ENCODE measurements at places on chromosomes 6 and 20.
A peak's percentile ranks its signal among the peaks of the same experiment; 100 is the strongest.

- DNase-seq = no peak
Observed at GRCh38 chr6:28897369-28897745, 26.4 kb downstream of the TRIM27 start.

DNA sequence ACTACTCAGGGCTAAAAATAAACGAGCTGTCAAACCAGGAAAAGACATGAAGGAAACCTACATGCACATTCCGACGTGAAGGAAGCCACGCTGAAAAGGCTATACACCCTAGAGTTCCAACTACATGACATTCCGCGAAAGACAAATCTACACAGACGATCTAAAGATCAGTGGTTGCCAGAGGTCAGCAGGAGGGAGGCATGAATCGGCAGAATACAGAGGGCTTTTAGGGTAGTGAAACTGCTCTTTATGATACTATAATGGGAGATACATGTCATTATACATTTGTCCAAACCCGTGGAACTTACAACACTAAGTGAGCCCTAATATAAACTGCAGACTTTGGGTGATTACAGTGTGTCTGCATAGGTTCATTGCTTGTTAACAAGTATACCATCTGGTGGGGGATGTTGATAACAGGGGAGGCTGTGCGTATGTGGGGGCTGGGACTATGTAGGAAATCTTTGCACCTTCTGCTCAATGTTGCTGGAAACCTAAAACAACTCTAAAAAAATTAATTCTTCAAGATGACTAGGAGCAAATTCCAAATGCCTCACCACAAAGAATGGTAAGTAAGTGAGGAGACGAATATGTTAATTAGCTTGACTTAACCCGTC lies 132.2 kb upstream of the CDH4 start:
- no peak for DNase-seq

- DNase-seq = no peak
Observed at GRCh38 chr20:62682912-62683517, 25.6 kb upstream of the NTSR1 start.

DNA sequence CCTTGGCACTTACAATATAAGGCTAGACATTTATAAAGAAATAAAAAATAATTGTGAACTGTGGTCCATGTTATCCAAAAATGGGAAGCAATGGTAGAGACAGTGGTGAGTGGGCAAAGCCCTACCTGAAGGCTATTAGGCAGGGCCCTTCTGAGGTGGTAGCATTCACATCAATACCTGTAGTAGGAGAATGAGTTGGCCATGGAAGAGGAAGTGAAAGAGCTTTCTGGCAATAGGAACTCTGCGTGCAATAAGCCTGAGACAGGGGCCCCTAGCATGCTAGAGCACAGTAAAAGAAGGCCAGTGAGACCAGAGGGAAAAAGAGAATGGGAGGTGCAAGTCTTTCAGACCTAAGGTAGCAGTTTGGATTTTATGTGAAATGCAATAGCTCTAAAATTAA lies 754.5 kb downstream of the PTPRT start:
- no peak for DNase-seq

- DNase-seq = no peak
Observed at GRCh38 chr6:107231243-107231642, 115.9 kb upstream of the BEND3 start.

DNA sequence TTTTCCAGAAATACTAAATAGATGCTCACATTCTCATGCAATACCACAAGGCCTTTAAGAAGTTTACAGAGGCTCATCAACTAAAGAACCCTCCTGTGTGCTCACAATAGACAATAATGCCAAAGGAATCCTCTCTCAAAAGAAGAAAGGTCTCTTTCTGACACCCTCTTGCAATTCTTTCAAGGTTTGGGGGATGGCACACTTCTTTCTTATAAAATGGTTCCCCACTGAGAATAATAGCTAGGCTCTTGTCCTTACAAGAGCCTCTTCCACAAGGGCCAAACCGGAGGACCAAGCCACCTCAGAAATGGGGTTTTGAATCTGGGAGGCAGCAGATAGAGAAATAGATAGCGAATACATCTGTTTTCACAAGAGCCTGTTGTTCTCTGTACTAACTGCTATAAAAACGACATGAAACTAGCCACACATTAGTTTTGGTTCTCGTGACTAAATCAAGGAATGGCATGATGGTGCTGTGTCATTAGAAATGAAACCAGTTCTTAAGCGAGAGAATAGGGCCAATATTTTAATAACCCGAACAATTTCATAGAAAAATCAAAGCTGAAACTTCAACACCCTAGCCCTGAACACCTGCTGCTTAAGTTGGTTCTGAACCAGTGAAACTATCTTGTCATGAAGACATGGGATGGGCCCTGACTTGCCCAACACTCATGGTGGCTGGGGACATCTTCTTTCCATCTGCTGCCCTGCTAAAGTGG lies 81.1 kb downstream of the PRDM1 start:
- DNase-seq = no peak

DNA sequence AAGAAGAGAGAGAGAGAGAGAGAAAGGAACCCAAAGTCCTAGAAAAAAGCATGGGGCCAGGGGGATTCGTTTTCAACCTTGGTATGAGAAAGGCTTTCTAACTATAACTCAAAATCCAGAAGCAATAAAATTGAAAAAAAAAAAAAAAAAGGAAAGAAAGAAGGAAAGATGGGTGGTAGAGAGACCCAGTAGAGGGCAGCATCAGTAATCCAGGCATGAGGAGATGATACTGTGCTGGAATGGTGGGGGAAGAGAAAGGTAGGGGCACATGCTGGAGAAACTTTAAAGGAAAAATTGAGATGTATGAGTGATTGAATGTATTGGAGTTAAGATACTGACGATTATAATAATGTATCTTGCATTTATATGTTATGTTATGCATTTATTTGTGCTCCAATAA lies 1040.7 kb upstream of the FLRT3 start:
- DNase-seq = no peak

DNA sequence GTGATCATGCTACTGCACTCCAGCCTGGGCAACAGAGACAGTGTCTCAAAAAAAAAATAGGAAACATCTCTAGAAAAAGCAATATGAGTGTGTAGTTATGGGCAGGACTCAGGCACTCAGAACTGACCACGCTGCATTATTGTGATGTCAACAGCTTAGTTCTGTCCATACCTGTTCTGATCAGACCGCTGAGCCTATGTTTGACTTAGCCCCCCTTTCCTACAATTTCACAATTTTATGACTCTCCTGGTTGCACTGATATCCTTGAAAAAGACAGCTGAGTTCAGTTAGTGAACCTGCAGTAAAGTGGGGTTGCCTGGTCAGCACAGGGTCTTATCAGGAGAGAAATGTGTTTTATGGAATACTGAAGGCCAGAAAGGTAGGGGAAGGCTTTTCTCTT lies 37.8 kb upstream of the PRDM1 start:
- DNase-seq = no peak

DNA sequence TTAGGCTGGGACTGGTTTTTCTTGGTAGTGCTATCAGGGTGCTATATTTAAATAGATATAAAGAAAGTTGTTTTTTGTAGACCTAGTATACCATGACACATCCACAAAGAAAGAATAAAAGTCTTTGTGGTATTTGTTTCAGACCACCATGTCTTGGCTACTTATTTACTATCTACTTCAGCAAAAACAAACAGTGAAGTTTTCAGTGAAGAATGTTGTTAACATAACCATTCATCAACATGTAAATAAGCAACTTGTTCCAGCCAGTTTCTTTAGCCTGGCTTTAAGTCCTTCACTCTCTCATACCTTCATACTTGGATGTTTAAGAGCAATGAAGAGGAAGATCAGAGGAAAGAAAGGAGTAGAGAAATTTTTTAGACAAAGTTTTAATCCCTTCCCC lies 624.1 kb downstream of the CD109 start:
- DNase-seq = no peak

DNA sequence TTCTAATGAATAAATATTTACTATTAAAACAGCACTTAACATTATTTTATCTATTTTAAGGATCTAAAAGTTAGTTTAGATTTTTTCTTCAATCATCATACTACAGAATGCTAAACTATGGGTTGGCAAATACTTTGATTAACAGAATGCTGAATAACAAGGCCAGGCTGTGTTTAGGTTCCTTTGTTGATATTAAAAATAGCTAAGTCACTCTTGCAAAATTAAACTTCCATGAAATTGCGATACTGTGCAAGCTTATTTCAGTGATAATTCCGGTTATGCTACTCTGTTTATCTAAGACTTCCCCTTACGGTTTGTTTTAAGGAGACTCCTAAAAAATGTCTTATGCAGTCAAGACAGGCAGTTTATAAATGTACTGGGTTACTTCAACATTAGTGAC lies 2.8 kb downstream of the RNF24 start:
- DNase-seq = no peak

DNA sequence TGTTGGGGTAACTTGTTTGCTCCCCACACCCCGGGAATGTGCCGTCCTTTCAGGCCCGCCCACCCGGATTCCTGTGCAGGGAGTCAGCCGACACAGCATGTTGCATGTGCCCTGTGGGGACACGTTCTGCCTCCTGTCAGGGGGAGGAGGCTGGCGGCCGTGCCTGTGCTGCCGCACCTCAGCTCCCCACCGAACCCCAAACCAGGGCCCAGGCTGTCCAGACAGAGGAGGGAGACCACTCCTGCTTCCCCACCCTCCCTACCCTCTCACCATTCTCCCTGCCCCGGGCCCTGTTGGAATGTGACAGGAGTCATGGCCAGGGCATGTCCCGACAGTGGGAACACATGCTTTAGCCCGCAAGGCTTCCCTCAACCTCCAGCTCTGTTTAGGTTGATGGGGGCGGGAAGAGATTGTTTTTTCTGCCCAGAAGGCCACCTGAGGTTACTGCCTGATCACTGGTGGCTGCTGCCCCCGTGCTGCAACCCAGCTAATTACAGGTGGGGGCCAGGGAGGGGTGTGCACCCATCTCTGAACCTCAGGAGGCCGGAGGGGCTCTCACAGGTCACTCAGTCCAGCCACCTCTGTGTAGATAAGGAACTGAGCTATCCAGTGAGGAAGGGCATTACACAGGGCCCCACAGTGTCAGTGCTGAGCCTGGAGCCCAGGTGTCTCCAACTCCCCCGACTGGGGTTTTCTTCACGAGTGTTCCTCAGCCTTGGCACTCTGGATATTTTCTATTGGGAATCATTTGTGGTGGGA lies 13.6 kb downstream of the LRRC73 start:
- DNase-seq = peak; percentile 69

DNA sequence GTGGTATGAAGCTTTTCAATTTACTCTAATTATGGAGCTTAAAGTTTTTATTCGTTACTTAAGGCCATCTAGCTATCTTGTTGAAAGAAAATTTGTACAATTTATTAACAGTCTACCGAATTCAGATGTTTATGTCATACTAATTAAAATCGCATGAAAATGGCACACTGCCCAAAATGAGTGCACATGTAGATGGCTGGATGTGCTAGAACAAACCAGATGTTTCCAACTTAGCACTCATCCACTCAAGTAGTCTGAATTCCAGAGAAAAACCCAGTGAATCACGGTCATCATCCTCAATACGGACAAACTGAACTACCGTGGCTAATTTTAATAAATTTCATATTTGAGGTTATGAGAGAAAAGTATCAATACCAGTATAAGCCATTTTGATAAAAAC lies 70.4 kb downstream of the COL12A1 start:
- no peak for DNase-seq

DNA sequence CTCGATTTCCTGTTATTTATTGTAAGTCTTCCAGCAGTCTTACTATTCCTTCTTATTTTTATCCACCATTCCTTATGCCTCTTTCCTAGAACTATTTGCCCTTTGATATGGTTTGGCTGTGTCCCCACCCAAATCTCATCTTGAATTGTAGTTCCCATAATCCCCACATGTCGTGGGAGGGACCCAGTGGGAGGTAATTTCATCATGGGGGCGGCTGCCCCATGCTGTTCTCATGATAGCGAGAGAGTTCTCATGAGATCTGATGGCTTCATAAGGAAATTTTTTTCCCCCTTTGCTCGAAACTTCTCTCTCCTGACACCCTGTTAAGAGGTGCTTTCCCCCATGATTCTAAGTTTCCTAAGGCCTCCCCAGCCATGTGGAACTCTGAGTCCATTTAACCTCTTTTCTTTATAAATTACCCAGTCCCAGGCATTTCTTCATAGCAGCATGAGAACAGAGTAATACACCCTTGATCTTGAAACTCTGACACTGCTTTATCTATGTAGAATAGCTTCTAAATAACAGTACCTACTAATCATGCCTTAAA lies 48.8 kb downstream of the PLN start:
- DNase-seq = no peak

DNA sequence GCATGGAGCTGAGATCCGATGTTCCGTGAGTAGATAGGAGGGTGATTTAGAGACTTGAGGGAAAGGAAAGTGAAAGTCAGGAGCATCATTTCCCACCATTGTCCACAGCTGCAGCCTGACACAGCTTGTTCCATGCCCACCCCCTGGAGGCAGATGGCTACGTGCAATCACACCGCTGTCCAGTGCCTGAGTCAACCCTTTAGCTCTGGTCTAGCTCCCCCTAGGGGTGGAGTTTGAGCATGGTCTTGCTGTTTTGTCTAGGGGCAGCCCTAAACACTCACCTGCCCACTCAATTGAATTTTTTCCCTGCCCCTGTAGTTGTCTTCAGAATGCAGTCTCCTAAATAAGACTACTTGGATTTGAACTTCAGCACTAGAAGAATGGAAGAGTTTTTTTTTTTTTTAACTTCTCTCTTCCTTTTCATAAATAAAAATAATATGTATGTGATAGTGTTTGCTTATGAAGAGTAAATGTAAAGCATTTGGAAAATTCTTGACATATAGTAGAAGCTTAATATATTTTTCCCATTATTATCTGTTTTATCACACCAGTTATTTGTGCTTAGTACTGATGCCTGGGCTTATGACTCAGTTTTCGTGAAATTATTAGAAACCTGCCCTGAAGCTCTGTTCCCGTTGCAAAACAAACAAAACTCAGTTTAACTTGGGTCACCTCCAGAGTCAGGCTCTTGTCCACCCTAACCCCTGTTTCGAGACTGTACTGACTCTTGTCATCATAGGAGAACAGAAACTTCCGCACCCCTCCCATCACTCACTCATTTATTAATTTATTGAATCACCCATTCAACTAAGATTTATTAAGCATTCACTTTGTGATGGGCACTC lies 814.8 kb downstream of the MAFB start:
- DNase-seq = peak; percentile 57

DNA sequence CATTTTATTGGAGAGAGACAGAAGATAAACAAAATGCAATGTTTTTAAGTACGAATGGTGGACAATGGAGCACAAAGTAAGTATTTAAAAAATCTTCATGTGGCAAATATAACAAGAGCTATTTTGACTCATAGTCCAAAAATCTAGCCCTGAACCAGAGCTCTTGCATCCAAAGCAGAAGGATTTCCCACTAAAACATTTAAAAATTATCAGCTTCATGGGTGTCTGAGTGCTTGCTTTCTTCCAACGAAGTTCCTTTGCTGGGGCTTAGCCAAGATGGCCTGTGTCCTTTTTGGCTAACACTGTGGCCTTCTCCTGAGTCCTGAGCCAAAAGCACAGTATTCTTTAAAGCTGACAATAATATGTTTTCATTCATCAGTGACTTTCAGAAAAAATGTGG lies 161.7 kb downstream of the RIMS1 start:
- DNase-seq = no peak

Data from head of caudate nucleus (tissue), 42 donors.